Dermis blood vessel endothelial cell (primary cell): ENCODE measurements at places on chromosomes 5 and 9. TPM values are rescaled to one million over a fixed set of nuclear protein-coding genes. Genes with fewer than 3 reads are reported as not detected.

Gene PRR16
- not detected in 2 replicates for total RNA-seq

Gene ANKRD18A
- total RNA-seq: under 0.01 TPM in 1 of 2 replicates, not detected in the other

Gene SUB1
- total RNA-seq: 212 and 301 TPM in 2 replicates

Gene SLC27A6
- total RNA-seq: 0.14 TPM in 1 of 2 replicates, not detected in the other

Gene KCNN2
- total RNA-seq: 0.79 and 1.4 TPM in 2 replicates

Gene IFNA21
- not detected in 2 replicates for total RNA-seq

Gene SOX30
- total RNA-seq: under 0.01 and 0.09 TPM in 2 replicates

- peak; percentile 57 for DNase-seq
These were observed 16.4 kb upstream of the ZBTB34 start for GRCh38 chr9:126844085-126844484.

DNA sequence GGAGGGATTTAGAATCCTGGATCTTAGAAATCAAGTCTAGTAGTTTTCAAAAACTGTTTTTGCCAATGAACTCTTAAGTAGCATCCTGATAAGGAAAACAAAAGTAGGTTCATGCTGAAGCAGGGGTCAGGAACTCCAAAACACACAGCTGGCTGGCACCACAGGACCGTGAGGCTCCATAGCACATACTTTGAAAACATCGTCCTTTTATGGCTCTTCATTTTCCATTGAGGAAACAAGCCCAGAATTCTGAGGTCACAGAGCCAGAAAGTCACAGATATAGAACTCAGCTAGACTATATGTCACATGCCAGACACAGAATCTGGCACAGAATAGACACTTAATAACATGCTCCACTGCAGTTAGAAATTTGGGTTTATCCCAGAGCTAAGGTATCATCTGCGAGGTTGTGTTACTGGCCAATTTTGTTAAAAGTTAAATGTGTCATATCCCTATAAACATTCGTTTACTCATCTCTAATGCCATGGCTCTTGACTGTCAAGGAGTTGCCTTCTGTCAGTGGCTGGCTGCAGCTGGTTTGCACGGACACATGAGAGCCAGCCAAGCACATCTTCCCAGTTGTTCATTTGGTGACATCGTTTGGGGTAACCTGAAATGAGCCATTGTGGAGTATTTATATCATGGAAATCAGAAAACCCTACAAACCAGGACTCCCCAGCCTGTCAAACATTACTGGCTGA is 58.8 kb downstream of the FAM78A start:
- DNase-seq: peak; percentile 53

DNA sequence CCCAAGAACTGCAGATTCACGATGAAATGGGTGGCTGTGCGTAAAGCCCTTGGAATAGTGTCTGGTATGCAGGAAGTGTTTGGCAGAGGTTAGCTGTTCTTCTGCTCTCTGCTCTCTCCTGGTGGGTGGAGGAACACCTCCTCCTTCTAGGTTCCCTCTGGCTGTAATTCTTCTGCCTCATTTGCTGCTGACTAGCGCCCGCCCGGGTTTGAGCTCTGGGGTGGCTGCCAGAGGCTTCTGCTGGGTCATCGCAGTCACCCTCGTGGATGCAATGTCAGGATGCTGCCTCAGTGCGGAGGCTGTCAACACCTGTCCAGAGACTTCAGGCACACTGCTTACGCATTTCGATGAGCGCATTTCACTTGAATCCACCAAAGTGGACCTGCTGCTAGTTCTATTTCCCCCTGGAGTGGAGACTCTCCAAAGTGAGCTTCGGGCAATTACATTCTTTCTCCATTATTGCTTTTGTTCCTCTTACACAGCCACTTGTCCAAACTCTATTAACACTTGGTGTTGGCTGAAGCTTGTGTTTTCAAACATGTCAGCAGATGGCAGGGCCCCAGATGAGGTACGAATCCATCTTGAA is 11.7 kb downstream of the DOCK2 start:
- no peak for DNase-seq

DNA sequence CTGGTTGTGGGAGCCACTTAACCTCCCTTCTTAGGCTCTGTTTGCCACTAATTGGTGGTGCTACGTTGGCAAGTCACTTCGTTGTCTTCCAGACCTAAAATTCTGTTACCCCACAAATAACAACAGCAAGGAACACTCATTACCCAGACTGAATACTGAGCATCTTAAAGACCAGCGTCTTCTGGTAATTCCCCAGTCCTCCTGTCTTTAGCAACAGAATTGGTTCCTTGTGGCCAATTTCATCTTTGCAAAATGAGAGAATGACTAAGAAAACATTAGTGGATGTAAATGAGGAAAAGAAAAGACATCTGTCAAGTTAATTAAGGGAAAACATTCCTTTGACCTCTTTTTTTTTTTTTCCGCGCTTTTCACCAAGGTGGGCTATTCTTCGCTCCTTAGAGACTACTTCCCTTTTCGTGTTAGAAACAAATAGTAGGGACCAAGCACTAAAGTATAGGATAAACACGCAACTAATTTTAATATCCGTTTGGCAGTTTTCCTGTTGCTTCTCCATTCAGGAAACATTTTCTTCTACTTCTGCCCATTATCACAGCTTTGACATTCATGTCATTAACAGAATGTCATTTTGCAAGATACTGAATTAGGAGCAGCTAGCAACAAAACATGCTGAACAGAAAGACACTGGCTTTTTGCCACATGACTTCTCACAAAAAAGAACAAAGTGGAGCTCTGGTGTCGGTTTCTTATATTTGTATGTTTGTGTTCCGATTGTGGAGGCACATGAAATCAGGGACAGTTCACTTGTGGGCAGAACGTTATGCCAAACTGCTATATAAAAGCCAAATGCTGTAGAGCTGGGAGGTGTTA is 154.2 kb downstream of the CD180 start:
- DNase-seq: no peak
